ENCODE measurements at places on chromosomes 3 and 15. TPM values are rescaled to one million over a fixed set of nuclear protein-coding genes. Genes with fewer than 3 reads are reported as not detected.
A peak's percentile ranks its signal among the peaks of the same experiment; 100 is the strongest.

Gene VEPH1
- total RNA-seq, result 9.3 TPM

Gene CALML4
- 4.1 TPM for total RNA-seq

Gene ZNF717
- total RNA-seq, result 4.7 TPM

Gene SOX14
- not detected for total RNA-seq

Gene ISLR
- total RNA-seq, result 1.2 TPM

Gene CTXN2
- 0.22 TPM for total RNA-seq

- no peak overlapping the region for H3K27ac ChIP-seq
- no peaks in the 10 kb centered on the region for H3K27me3 ChIP-seq
- H3K4me3 ChIP-seq, result no peak overlapping the region
- H3K36me3 ChIP-seq, result no peaks in the 10 kb centered on the region
Measured at GRCh38 chr3:18946524-18946923, 201.8 kb upstream of the KCNH8 start.

DNA sequence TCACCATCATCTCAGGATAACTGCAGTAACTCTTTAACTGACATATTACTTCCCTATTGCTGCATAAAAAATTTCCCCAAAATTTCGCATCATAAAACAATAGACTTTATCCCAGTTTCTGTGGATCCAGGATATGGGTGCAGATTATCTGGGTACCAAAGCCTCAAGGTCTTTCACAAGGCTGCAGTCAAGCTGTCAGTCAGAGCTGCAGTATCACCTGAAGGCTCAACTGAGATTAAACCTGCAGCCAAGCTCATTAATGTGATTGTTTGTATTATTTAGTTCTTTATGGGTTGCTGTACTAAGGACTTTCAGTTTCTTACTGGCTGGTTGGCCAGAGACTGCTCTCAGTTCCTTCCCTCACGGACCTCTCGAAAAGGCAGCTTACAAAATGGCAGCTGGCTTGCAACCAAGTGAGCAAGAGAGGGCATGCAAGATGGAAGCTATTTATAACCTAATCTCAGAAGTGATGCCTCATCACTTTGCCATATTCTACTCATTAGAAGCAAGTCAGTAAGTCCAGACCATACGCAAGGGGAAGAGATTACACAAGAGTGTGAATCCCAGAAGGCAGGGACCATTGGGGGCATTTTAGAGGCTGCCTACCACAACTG is 54.9 kb downstream of the DCUN1D1 start:
- no peak overlapping the region for H3K27ac ChIP-seq
- peaks cover 1% of the 10 kb centered on the region for H3K27me3 ChIP-seq
- DNase-seq, result no peak
- peaks cover 2% of the 10 kb centered on the region for H3K4me1 ChIP-seq

- no peak overlapping the region for H3K27ac ChIP-seq
- DNase-seq, result no peak
- no peak overlapping the region for H3K4me3 ChIP-seq
Measured at GRCh38 chr3:131925571-131925970, 109.2 kb downstream of the CPNE4 start.

GRCh38 chr3:12158387-12159226 is at the start of gene TIMP4:
Gene TIMP4 (minus strand): TSS chr3:12158912. CDS start chr3:12158840, 72 bp downstream.
- H3K4me1 ChIP-seq, result peaks cover 6% of the 10 kb centered on the region
- H3K4me3 ChIP-seq, result no peak within 1 kb of the TSS
- DNase-seq, result peak; percentile 25

- H3K27me3 ChIP-seq, result peaks cover 2% of the 10 kb centered on the region
- peak; percentile 56 for DNase-seq
- no peak overlapping the region for H3K4me3 ChIP-seq
- H3K36me3 ChIP-seq, result peaks cover 32% of the 10 kb centered on the region
- no peaks in the 10 kb centered on the region for H3K4me1 ChIP-seq
Measured at GRCh38 chr3:126245811-126246727, 65.7 kb upstream of the ALDH1L1 start.

DNA sequence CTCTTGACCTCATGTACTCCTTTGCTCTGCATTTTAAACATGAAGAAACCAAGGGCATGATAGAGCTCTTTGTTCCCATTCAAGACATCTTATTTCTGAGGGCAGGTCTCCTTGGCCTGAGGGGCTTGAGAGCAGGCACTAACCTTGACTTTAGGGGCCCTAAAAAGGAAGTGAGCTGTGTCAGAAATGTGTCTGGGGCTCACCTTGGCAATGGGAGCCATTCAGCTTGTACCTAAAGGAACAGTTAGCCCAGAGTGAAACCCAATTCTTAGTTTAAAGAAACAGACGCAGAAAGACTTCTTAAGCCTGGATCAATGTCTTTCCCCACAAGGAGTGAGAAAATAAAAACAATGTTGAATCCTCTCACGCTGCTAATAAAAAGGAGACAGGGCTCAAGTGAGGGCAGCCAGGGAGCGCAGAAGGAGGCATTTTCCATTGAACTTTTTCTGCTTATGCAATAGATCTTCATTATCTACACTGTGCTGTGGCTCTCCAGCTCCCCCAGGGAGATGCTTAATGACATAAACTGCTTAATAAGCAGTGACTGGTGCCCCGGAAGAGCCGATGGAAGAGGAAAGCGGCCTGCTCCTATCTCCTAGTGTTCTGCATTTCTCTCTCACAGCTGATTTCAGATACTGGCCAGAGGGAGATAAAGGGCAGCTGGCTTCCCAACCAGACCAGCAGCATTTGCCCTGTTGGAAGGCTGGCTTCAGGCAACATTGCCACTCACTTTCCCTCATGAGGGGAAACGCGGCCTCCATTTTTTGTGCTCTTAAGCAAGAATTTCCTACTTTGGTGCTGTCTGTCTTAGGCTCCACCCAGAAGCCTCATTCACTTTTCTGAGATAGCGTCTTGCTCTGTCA is 152.0 kb downstream of the OPA1 start:
- H3K36me3 ChIP-seq, result no peaks in the 10 kb centered on the region
- H3K27ac ChIP-seq, result peak overlapping the region; percentile 81
- H3K27me3 ChIP-seq, result peaks cover 2% of the 10 kb centered on the region
- peak; percentile 49 for DNase-seq
- peak overlapping the region; percentile 50 for H3K4me3 ChIP-seq
- peaks cover 24% of the 10 kb centered on the region for H3K4me1 ChIP-seq

DNA sequence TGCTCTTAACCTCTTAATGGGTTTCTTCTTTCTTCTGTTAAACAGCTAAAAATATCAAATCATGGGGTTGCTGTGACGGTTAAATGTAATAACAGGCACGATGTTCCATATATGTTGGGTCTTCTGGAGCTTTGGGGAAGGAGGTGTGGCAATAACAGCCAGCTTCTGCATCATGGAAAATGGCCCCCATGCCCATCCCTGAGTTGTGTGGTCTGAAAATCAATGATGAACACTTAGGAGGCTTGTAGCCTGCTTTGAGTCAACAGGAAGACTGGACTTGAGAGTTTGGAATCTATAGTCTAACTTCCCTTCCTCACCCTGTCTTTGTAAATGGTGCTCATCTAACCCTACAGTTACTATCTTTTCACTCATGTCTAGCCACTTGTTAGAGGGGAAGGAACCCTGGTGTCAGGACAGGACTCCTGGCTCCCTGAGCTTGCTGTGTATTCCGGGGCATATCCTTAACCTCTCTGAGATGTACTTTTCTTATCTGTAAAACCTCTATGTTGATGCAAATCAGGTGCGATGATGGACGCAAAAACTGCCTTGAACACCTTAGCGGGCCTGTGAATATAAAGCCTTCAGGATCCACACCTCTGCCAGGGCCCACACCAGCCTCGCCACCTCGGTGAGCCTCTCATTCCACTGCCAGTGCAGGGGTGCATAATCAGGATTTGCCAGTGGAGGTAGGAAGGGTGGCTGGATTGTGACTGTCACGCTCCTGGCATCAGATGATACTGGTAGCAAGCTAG is 27.5 kb downstream of the SMAD3 start:
- no peaks in the 10 kb centered on the region for H3K36me3 ChIP-seq
- no peak overlapping the region for H3K4me3 ChIP-seq
- no peaks in the 10 kb centered on the region for H3K27me3 ChIP-seq
- peaks cover 22% of the 10 kb centered on the region for H3K4me1 ChIP-seq
- DNase-seq, result no peak

Gene SH3GL3
- total RNA-seq, result 2.8 TPM

- H3K27me3 ChIP-seq, result no peaks in the 10 kb centered on the region
- DNase-seq, result no peak
- H3K27ac ChIP-seq, result no peak overlapping the region
- no peaks in the 10 kb centered on the region for H3K4me1 ChIP-seq
- H3K36me3 ChIP-seq, result no peaks in the 10 kb centered on the region
Measured at GRCh38 chr3:25817107-25817506, 27.2 kb downstream of the OXSM start.

Gene MAP6D1
- total RNA-seq, result 10.2 TPM

DNA sequence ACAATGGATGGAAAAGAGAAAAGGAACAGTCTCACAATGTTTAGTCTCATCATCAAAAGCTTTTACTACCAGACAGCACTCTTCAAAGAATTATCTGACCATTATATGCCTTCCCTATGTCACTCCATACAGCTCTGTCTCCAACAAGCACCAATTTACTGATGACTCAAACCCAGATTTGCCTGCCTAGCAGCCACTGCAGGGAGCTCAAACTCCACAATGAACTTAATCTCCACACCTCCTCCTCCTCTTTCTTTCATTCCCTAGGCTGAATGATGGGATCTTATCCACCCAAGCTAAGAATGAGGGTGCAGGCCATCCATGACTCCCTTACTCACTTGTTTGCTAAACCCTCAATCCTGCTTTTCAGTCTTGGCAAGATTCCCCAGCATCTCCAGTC is 45.5 kb downstream of the NBEAL2 start:
- no peak for DNase-seq
- peaks cover 4% of the 10 kb centered on the region for H3K27me3 ChIP-seq
- H3K36me3 ChIP-seq, result peaks cover 4% of the 10 kb centered on the region
- no peaks in the 10 kb centered on the region for H3K4me1 ChIP-seq

Gene KLF15
- 0.74 TPM for total RNA-seq

- H3K36me3 ChIP-seq, result no peaks in the 10 kb centered on the region
- DNase-seq, result peak; percentile 95
- peak within 1 kb of the TSS; percentile 90 for H3K4me3 ChIP-seq
- peaks cover 5% of the 10 kb centered on the region for H3K27me3 ChIP-seq
- no peaks in the 10 kb centered on the region for H3K4me1 ChIP-seq
- H3K27ac ChIP-seq, result peak within 1 kb of the TSS; percentile 86
Measured at GRCh38 chr3:196317687-196318467, at the start of gene DYNLT2B. Gene DYNLT2B (minus strand): TSS chr3:196318240. CDS start chr3:196318152, 88 bp downstream.

DNA sequence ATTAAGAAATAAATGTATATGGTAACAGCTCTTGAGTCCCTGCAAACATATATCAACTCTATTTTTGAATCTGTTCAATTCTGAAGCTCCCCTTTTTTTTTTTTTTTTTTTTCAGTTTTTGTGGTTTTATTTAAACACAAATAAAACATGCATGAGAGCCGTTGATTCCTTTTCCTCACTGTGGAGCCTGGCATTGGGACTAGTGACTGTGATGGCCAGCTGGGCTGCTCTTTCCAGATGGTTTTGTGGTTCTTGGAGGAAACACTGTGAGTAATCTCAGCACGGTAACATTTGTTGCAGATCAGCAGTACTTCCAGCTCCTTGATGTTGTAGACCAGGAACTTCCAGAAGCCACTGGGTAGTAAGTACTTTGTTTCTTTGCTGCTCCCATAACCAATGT is 15.9 kb downstream of the EMC7 start:
- no peak overlapping the region for H3K27ac ChIP-seq
- H3K4me1 ChIP-seq, result no peaks in the 10 kb centered on the region
- H3K27me3 ChIP-seq, result no peaks in the 10 kb centered on the region
- no peak overlapping the region for H3K4me3 ChIP-seq
- DNase-seq, result no peak

DNA sequence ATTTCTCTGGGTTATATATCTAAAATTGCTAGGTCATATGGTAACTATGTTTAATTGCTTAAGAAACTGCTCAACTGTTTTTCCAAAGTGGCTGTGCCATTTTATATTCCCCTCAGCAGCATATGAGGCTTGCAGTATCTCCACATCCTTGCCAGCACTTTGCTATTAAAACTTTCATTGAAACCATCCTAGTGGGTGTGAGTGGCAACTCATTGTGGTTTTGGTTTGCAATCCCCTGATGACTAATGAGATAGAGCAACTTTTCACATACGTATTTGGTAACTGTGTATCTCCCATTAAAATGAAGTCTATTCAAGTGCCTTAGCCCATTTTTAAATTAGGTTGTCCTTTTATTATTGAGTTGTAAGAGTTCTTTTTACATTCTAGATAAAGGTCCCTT is 17.3 kb downstream of the KPNA1 start:
- H3K27ac ChIP-seq, result no peak overlapping the region
- no peaks in the 10 kb centered on the region for H3K36me3 ChIP-seq
- no peak for DNase-seq
- H3K4me3 ChIP-seq, result no peak overlapping the region

Gene KCNMB3
- 2.5 TPM for total RNA-seq

- DNase-seq, result no peak
- no peak overlapping the region for H3K4me3 ChIP-seq
- H3K36me3 ChIP-seq, result no peaks in the 10 kb centered on the region
- H3K27ac ChIP-seq, result no peak overlapping the region
Measured at GRCh38 chr15:49979705-49980382, 139.2 kb downstream of the ATP8B4 start.

- H3K4me1 ChIP-seq, result peaks cover 18% of the 10 kb centered on the region
- no peak overlapping the region for H3K27ac ChIP-seq
- DNase-seq, result no peak
- H3K27me3 ChIP-seq, result peaks cover 5% of the 10 kb centered on the region
- H3K4me3 ChIP-seq, result no peak overlapping the region
- H3K36me3 ChIP-seq, result no peaks in the 10 kb centered on the region
Measured at GRCh38 chr3:64318668-64319271, 93.5 kb upstream of the PRICKLE2 start.

Gene POLQ
- total RNA-seq, result 2.4 TPM

DNA sequence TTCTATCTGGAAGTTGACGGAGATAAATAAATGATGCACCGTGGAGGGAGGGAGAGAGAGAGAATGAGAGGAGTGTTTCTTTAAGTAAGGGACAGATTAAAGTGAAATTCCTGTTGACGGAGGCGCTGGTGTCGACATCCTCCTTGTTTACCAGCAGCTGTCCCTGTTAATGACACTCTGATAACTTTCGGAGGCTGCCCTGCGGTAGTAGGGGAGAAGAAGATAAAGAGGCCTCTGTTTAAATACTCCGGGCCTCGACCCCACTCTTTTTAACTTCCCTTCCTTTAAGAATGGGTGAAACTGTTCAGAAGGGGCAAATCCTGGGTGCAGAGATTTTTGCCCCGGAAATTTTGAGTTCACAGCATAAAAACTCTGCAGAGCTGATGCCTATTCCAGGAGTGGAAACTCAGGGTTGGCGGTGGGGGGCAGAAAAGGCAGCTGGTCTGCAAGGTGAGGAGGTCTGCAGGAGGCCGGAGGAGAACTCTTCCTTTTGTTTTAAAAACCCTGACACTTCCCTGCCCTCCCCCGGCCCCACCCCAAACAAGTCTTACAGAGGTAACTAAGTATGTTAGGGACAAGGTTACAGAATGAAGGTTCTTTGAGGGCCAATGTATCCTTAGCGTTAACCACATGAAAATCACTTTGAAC is 276.6 kb upstream of the NR2F2 start:
- peaks cover 5% of the 10 kb centered on the region for H3K27me3 ChIP-seq
- no peaks in the 10 kb centered on the region for H3K4me1 ChIP-seq
- DNase-seq, result no peak
- H3K27ac ChIP-seq, result no peak overlapping the region
- peak overlapping the region; percentile 43 for H3K4me3 ChIP-seq

DNA sequence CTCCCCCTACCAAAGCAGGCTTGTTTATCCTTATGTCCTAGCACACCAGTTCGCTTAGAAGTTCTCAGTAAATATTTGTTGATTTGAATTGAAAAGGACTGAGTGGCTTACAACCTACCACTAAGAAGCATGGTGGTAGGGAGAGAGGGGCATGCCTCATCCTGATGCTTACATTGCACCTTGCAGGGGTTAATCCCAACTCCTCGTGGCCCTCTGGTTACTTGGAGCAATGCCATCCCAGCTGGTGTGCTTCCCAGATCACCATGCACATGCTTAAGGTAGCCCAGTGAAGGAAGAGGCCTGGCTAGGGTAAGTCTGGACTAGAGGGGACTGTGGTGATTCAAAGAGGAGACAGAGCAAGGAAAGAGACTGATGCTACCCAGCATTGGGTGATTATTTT is 253.3 kb downstream of the CLSTN2 start:
- H3K4me3 ChIP-seq, result no peak overlapping the region
- DNase-seq, result no peak
- peaks cover 1% of the 10 kb centered on the region for H3K36me3 ChIP-seq
